ENCODE measurements at places on chromosomes 3 and 15.

- no peak for DNase-seq
Measured at GRCh38 chr15:66802025-66803001, 100.3 kb downstream of the SMAD6 start.

- no peak for DNase-seq
Measured at GRCh38 chr15:99741835-99742234, 8.6 kb upstream of the LYSMD4 start.

DNA sequence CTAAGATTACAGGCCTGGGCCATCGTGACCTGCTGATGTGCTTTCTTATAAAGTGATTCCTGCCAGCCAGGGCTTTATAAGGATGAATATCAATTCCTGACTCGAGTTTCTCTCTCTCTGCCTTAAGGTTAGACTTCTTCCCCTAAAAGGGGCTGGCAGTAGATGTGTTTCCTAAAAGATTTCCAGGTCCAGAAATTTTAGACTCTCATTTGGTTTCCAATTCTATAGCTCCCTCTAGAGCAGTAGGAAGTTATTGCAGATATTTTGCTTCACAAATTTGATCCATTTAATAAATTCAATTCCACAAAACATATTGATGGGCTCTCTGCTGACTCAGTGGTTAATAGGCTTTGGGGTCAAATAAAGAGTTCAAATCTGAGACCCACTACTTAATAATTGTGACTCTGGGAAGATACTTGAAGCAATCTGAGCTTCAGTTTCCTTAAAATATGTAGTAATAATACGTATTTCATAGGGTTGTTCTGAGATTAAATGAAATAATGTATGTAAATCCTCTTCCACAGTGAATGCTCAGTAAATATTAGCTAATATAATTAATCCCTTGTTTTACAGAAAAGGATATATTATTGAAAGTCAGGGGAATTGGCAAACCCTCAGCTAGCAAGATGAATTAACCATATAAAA is 2.1 kb downstream of the TRIM69 start:
- no peak for DNase-seq

DNA sequence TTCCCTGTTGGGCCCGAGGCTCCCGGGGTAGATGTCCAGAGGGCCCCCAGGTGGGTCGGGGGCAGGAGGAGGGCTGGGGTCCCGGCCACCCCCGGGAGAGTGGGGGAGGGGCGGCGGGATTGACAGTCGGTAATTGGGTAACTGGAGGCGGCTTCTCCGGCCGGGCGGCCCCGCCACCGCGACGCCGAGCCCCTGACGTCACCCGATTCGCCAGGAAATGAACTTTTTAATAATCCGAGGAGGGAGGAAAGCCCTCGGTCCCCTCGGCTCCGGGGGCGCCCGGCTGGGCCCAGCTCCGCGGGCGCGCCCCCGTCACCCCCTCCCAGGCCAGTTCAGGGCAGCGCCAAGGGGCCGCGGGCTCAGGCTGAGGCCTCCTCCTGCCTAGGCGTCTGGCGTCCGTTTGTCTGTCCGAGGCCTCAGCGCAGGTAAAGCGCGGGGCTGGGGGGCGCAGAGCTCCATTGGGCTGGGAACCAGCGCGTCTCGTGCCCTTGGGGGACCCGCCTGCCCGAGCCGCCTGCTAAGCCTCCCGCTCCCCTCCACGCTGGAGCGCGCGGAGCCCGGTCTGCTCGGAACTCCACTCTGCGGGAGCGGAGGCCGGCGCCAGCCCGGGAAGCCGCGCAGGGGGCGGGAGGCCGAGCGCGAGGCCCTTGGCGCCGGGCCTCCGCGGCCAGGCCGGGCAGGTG is 3.9 kb downstream of the GATA2 start:
- no peak for DNase-seq

GRCh38 chr15:51424780-51425179 is 83.3 kb downstream of the GLDN start:
- DNase-seq: no peak

- DNase-seq: no peak
Measured at GRCh38 chr15:89724621-89725020, 26.4 kb downstream of the MESP1 start.

DNA sequence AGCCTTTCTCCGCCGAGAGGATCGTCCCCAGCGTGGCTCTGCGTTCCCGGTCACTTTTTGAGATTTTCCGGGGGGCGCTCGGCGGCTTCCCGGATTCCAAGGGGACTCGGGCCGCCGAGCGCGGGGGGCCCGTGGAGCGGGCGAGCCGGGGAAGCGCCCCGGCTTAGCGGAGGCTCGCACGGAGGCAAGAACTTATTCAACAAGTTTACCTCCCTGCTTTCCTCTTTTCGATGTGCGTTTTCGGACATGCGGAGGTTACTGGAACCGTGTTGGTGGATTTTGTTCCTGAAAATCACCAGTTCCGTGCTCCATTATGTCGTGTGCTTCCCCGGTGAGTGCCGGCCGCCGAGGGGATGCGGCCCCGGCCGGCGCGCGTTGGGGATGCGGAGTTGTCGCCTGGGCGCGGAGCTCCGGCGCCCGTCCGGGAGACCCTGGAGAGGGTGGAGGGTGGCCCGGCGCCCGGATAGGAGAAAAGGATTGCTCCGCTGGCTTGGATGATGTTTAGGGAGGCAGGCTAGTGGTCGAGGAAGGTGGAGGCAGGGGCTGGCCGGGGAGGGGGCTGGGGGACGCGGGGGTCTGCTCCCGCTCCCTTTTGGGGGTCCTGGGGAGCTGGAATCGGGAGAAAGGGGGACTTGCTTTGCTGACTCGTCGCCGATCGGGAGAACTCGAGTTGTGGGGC is 810 bp downstream of the PTPRG start:
- no peak for DNase-seq

- no peak for DNase-seq
Measured at GRCh38 chr3:65347166-65347565, 659.4 kb upstream of the ADAMTS9 start.

- DNase-seq: no peak
Measured at GRCh38 chr15:43126356-43126755, 7.0 kb upstream of the TMEM62 start.

GRCh38 chr3:195046441-195046840 is 224.5 kb downstream of the XXYLT1 start:
- no peak for DNase-seq

GRCh38 chr3:167466966-167467365 is 6.9 kb downstream of the SERPINI2 start:
- DNase-seq: no peak

Measured in activated CD8-positive, alpha-beta memory T cell treated with anti-CD3 and anti-CD28 coated beads for 4 hours (primary cell).